Breast epithelium (tissue), 4 donors: ENCODE measurements at places on chromosomes 16 and 17. TPM values are rescaled to one million over a fixed set of nuclear protein-coding genes. Genes with fewer than 3 reads are reported as not detected.

The KRTAP4-1 gene
- not detected for total RNA-seq

The ERCC4 gene
- total RNA-seq = 8.3 TPM

The TLCD2 gene
- total RNA-seq = 10.9 TPM

The KCNJ2 gene
- total RNA-seq = 6.6 TPM

The TMEM238L gene
- not detected for total RNA-seq

The NPTX1 gene
- under 0.01 TPM for total RNA-seq

The ARL2BP gene
- total RNA-seq = 50.5 TPM

The KIF18B gene
- 0.15 TPM for total RNA-seq

The KRT32 gene
- total RNA-seq = 0.73 TPM

The ADAM11 gene
- 1.0 TPM for total RNA-seq

The TBC1D3 gene
- not detected for total RNA-seq

The CCL14 gene
- 31.5 TPM for total RNA-seq

The IL32 gene
- total RNA-seq = 12.0 TPM

DNA sequence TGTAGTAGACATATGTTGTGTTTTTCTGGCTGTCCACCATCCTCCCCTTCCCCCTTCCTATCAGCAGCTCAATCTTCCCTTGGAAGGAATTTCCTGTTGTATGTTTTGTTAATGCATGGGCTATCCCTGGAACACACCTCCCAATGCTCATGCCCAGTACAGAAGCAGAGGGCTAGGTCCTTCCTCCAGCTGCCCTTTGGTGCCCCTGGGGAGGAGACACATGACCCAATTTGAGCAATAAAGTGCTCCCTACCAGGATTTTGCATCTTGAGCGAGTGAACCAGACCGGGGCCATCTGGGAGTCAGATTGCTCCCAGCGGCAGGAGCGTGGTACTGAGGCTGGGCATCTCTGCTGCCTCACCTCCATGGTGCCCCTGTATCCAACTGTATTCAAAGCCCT lies 141.5 kb upstream of the MED13 start:
- DNase-seq = no peak

DNA sequence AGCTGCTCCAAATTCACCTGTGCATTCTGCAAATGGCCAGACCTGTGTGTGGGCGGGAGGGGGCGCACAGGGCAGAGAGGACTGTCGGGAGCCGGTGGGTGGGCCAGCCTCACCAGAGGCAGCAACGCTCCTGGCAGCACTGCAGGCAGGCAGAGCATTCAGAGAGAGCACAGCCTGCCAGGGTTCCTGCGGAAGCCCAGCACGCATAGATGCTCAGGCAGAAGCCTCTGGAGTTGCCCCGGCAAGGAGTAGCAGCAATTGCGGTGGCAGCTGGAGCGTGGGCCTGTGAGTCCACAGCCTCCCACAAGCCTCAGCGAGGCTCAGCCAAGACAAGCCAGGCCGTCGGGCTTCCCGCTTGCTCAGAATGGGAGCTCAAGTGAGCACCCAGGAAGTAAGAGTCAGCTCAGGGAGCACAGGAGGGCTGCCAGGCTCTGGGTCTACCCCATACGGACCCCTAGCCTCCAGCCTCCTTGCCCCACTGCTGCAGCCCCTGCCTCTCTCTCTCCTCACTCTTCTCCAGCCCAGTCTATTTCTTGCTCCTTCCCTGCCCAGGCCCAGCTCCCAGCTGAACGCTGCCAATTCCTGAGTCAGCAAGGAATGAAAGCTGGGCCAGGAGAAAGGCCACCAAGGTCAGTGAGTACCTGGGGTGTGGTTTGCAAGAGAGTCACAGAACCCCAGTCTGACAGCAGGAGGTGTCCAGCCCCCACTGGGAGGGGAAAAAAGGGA lies 9.6 kb downstream of the EMC6 start:
- DNase-seq = no peak

- DNase-seq = no peak
Measured at GRCh38 chr17:34706029-34706428, 126.6 kb downstream of the TMEM132E start.

GRCh38 chr17:72599891-72600290 lies 479.1 kb downstream of the SOX9 start:
- DNase-seq = no peak

DNA sequence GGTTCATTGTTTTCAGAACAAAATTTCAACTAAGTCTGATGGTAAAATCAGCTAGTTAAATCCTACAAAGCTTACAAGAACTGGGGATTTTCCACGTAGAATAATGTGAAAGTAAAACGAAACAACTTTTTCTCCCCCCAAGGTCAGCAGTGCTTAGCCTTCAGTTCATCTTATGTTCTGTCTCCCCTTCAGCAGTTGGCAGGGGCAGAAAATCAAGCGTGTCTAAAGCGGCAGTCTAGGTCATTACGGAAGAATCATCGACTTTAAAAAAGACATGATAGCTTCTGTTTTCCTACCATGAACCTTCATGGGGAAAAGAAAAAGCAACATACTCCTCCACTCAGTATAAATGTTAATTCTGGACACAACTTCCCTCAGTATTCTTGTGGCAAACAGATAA lies 50.7 kb downstream of the GNA13 start:
- no peak for DNase-seq

GRCh38 chr17:27541301-27542023 lies 85.2 kb downstream of the KSR1 start:
- DNase-seq = no peak

DNA sequence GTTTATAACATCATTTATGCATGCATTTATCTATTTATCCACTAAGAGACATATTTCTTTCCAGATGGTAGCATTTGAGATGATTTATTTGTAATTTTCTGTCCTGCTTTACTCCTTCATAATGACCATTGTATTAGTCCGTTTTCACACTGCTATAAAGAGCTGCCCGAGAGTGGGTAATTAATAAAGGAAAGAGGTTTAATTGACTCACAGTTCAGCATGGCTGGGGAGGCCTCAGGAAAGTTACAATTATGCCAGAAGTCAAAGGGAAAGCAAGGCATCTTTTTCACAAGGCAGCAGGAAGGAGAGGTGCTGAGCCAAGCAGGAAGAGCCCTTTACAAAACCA lies 28.6 kb downstream of the TRIM25 start:
- no peak for DNase-seq

DNA sequence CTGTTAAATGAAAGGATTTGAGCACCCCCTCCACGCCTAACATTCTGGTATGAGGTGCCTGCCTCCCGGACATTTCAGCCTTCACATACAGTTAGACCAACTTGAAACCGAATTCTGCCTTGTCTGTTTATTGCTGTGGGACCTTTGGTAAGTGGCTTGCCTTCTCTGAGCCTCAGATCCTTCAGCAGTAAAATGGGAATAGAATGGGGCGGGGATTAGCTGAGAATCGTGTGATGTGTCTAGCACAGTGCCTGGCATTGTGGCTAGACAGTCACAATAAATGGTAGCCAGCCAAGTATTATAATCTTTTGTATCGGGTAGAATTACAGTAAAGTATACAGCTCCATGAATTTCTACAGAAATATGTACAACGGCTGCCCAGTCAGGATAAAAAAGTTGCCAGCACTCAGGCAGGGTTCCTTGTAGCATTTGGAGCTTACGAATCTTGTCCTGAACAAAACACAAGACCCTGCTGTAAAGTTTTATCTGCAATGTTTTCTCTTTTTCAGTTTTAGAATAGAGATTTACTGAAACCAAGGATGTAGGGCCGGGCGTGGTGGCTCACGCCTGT lies 786 bp downstream of the TMC7 start:
- DNase-seq = no peak

- DNase-seq = peak; percentile 46
Measured at GRCh38 chr17:42852351-42852750, 1.4 kb downstream of the AOC3 start.

- no peak for DNase-seq
Measured at GRCh38 chr16:81936209-81937000, 74.9 kb downstream of the SDR42E1 start.

- DNase-seq = no peak
Measured at GRCh38 chr16:57343221-57343620, 15.4 kb upstream of the CCL22 start.

DNA sequence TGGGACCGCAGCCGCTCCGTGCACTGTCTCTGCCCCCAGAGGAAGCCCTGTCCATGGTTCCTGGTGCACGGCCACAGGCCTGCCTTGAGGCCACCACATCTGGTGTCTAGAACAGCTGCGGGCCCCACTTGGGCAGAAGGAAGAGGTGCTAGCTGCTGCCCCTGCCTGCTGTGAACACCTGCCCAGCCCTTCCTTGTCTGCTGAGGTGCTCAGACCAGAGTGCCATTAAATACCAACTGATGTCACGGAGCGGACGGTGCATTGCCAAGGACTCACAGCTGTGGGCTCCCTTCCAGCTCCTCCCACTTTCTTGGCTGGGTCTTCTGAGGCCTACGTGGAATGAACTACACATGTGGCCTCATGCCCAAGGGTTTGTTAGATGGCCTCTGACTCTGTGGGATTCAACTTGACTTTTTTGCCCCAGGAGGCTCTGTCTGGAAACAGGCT lies 146.1 kb downstream of the RAB11FIP4 start:
- DNase-seq = peak; percentile 74

DNA sequence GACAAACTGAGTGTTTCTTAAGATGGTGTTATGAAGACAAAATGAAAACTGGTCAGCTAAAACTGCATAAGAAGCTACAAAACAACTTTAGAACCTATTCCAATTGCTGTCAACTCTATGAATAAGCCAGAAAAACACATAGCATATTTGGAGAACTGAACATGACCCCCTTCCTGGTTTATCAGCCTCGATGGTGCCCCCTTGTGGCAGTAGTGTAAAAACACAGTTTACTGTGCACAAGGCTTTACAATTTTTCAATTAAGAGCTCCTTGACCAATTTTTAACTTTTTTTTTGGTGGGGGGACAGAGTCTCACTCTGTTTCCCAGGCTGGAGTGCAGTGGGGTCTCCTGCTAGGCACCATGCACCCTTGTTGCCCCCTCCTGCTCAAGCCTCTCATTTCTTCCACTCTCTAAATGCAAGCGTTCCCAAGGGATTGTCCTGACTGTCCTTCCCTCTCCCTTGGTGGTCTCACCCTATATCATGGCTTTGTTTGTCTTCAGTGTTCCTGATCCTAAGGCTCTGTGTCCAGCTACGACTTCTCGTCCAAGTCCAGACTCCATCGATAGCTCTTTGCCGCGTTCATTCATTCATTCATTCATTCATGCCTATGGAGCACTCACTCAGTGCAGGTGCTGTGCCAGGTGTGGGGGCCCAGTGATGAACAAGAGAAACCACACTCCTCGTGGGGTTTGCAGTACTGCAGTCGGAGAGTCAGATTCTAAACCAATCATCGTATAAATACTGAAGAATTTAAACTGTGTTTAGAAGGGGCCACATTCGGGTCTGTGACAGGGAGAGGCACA lies 7.5 kb downstream of the EIF1 start:
- DNase-seq = no peak

- DNase-seq = peak; percentile 94
Measured at GRCh38 chr16:16021988-16022682, 72.7 kb downstream of the ABCC1 start.

DNA sequence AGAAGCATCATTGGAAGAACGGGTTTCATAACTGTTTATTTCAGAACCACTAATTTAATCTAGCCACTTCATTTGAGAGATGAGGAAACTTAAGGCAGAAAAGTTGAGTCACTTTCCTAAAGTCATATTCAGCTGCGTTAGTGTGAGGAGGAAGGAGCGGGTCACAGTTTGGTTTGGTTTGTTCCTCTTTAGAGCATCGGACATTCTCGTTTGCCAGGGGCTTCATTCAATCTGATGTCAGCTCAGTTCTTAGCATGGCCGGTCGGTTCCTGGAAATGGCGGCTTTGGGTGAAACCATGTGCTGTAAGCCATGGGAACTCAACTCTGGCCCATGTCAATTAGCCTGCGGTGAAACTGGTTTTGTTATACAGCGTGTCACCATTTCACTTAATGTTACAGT lies 186.5 kb downstream of the LGALS9B start:
- no peak for DNase-seq

DNA sequence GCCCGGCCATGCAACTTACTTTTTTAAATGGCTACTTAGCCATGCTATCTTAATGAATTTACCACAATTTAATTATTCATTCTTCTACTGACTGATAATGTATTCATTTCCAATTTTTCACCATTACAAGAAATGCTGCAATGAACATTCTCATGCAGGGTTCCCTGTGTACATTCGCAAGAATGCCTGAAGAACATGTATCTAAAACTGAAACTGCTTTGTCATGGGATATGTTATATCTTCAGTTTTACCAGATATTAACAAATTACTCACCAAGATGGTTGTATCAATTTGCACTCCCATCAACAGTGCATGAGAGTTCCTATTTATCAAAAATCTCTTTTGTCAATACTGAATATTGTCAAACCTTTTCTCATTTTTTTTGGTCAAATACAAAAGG lies 100.8 kb downstream of the SLC39A11 start:
- no peak for DNase-seq

GRCh38 chr16:55508271-55508921 lies 476 bp upstream of the LPCAT2 start:
- DNase-seq = no peak

- peak; percentile 82 for DNase-seq
Measured at GRCh38 chr17:39740357-39741111, 2.8 kb downstream of the GRB7 start.

DNA sequence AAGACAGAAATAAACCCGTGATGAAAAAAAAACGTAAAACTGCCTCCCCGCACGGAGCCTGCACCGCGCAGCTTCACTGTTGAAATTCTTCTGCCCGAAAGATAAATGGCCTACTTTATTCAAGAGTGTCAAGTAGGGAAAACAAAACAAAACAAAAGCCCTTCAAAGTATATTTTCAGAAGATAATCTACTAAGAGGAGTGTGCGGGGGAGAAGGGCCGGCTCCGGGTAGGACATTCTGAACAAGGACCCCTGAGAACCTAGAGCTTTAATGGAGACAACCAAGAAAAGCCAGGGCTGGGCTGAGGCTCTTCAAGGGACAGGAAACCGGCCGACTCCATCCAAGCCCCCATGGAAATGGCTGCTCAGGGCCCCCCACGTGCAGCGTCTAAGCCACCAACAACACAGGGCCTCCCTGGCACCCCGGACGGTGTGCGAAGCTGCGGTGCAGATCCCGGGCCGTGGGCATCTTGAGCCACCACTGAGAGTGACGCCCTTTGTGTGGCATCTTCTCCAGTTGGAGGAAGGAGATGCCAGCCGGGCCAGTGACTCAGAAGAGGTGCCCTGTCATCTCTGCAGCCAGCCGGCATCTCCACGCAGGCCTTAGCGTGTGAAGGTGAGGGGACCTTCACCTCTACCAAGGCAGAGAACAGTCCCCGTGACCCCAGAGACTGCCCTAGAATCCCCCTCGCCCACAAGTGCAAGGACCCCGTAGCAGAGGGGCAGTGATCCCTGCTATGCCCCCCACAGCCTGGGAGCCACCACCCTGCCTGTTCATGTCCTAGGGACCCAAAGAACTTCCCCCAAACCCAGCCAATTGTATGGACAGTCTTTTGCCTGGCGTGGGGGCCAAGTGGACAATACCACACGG lies 250.8 kb downstream of the C16orf95 start:
- no peak for DNase-seq

GRCh38 chr17:20123209-20123608 lies 114.0 kb downstream of the SPECC1 start:
- DNase-seq = no peak

- no peak for DNase-seq
Measured at GRCh38 chr16:11966173-11966572, 1.2 kb downstream of the TNFRSF17 start.

DNA sequence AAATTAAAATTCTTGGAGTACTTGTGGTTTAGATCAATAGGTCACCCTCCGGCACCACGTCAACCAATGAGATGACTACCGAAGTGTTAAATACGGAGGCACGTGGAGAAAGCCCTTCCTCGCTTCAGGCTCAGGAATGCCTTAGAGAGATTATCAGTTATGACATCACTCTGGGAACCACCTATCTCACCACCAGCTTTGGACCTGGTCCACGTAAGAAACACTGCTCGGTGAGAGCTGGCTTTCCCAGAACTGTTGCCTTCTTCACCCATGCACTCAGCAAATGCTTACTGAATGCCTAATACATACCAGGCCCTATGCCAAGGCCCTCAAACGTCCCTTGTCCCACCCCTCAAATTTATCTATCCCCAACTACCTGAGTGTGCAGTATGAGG lies 71.3 kb downstream of the SMG6 start:
- DNase-seq = no peak
